ENCODE measurements at places on chromosomes 4 and X. TPM values are rescaled to one million over a fixed set of nuclear protein-coding genes. Genes with fewer than 3 reads are reported as not detected.

Gene ALPK1
- 28.5 TPM for total RNA-seq

Gene DNAAF6
- total RNA-seq = not detected

Gene STAP1
- total RNA-seq = 8.1 TPM

GRCh38 chrX:122303761-122304160 lies 880.3 kb upstream of the GRIA3 start:
- no peak for DNase-seq

- no peak for DNase-seq
Observed at GRCh38 chr4:123545667-123546572, 149.3 kb downstream of the SPRY1 start.

DNA sequence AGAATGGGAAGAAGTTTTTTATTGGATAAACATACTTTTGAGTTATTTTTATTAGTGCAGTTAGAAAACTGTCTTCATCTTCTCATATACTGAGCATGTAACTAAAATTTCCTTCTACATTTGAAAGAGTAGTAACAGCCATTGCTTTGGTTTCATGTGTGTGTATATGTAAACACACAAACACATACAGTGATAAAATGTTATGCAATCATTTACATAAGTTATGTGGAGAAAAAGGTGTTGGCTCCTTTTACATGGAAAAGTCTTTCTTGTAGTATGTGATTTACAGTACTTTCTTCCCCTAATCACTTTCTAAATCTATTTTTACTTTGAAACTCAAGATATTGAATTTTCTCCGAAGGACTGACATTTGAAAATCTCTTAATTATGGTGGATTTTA lies 194.3 kb upstream of the PACRGL start:
- DNase-seq = no peak

Gene CT45A7
- total RNA-seq = not detected

- DNase-seq = no peak
Observed at GRCh38 chr4:139556724-139557555, 921 bp upstream of the SETD7 start.
